Activated T-cell treated with anti-CD3 and anti-CD28 coated beads for 4 hours (primary cell): ENCODE measurements at places on chromosomes 12 and 14.
A peak's percentile ranks its signal among the peaks of the same experiment; 100 is the strongest.

DNA sequence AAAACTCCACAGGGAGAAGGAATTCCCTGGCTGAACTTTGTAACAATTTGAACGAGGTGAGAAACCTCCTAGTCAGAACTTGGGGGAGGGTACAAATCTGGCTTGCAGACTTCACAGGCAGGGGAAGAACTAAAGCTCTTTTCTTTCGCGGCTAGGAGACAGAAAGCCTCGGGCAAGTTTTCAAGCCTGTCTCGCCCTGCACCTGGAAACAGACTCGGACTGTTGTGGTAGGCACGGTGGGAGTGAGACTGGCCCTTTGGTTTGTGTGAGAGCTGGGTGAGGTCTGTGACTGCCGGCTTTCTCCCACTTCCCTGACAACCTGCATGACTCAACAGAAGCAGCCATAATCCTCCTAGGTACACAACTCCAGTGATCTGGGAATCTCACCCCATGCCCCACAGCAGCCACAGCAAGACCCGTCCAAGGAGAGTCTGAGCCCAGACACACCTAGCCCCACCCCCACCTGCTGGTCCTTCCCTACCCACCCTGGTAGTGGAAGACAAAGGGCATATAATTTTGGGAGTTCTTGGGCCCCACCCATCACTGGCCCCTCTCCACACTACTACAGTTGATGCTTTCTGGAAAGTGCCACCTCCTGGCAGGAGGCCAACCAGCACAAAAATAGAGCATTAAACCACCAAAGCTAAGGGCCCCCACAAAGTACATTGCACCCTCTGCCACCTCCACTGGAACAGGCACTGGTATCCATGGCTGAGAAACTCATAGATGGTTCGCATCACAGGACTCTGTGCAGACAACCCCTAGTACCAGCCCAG, 102.7 kb upstream of the ST8SIA1 start:
- DNase-seq: no peak

GRCh38 chr12:25995906-25996305, 37.4 kb downstream of the RASSF8 start:
- no peak for DNase-seq

- no peak for DNase-seq
These were observed 338.4 kb downstream of the ADAMTS20 start for GRCh38 chr12:43213608-43214007.

- no peak for DNase-seq
These were observed 11.1 kb upstream of the CLMN start for GRCh38 chr14:95330591-95331370.

GRCh38 chr14:95237121-95237957, 80.0 kb upstream of the DICER1 start:
- no peak for DNase-seq

GRCh38 chr12:14972816-14973215, at the start of gene PDE6H:
Gene PDE6H, plus strand, starts transcription at chr12:14973042. Its CDS starts 4,971 bp downstream, at chr12:14978013.
- DNase-seq: no peak

DNA sequence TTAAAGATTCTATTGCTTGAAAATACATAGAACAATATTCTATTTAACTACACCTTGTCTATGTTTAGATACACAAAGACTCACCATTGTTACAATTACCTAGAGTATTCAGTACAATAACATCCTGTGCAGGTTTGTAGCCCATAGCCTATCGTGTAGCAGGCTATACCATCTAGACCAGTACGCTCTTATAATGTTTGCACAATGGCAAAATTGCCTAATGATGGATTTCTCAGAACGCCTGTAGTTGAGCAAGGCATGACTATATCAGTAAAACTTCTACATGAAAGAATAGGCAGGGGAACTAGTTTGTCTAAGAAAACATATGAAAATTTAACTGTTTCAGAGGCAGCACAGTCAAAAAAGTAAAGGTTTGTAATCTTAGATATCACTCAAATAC, 375.9 kb downstream of the DAD1 start:
- DNase-seq: no peak

DNA sequence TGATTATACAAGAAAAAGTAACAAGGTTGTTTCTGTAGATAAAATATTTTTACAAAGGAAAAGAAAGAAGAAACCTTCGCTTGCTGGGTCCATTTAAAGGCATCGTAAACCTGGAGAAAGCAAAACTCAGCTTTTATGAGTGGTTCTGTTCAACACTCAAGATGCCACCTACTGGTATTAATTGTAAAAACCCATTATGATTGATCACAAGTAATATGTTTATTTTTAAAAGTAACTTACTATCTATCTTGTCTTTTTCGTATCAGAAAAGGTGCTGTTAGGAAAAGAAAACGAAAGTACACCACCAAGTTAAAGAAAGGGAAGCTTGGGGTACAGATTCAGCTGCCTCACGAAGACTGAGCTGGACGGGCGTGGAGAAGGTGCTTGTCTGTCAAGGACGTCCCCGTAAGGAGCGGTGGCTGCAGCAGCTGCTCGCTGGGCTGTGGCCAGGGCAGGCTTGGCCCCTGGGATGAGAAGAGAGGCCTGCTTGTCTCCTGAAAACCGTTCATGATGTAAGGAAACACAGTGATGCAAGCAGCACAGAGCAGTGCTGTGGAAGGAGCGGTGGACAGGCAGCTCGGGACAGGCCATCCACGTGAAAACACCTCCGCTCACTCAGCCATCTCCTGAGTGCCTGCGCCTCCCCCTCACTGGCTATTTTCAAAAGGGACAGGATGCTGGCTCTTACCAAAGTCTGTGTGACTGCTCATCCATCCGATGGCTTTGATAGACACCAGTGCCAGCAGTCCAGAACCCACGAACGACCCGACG, 25.0 kb downstream of the SLC15A4 start:
- DNase-seq: no peak

DNA sequence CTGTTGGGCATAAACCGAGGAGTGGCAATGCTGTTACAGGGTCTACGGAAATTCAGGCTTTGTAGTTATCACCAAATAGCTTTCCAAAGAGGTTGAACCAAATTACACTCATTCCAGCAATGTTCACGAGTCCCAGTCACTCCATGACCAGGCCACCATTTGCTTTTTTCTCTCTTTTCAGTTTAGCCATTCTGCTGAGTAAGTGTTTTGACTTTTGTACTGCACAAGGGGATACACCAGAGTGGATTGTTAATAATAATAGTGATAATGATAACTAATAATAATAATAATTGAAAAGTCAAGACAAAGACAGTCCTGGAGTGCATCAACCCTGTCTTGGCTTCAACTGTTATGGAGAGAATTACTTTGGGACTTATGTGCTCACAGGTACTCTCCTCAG, 343.5 kb downstream of the AACS start:
- no peak for DNase-seq

- DNase-seq: no peak
These were observed 127.7 kb upstream of the SFSWAP start for GRCh38 chr12:131583090-131583712.

- DNase-seq: no peak
These were observed 11.0 kb upstream of the MGP start for GRCh38 chr12:14896521-14897169.

GRCh38 chr12:108611884-108612415, 14.1 kb upstream of the TMEM119 start:
- peak; percentile 46 for DNase-seq

GRCh38 chr14:20667957-20668356, 16.4 kb upstream of the RNASE4 start:
- no peak for DNase-seq

DNA sequence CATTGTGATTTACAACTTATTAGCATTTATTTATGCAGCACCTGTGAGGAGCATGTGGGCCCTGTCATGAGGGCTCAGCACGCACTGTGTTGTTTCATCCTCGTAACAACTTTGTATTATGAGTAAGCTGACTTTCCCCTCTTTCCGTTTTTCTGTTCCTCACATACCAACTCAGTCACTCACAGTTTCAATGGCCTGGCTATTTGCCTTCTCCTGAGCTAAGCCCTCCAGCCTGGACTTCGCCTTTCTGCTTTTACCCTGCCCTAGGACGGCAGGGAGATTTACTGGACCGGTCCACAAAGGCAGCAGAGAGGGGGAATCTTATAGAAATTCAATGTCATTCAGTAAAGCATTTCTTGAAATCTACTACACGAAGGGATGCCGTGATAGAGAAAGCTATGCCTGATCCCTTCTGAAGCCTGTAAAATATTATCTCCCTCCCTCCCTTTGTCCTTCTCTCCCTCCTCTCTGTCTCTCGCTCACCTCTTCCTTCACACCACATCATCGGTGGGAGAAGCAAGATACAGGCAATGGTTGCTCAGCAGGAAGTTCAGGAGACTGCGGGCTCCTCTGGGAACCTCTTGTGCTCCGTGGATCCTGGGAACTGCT, 219.2 kb upstream of the TBX3 start:
- DNase-seq: no peak

DNA sequence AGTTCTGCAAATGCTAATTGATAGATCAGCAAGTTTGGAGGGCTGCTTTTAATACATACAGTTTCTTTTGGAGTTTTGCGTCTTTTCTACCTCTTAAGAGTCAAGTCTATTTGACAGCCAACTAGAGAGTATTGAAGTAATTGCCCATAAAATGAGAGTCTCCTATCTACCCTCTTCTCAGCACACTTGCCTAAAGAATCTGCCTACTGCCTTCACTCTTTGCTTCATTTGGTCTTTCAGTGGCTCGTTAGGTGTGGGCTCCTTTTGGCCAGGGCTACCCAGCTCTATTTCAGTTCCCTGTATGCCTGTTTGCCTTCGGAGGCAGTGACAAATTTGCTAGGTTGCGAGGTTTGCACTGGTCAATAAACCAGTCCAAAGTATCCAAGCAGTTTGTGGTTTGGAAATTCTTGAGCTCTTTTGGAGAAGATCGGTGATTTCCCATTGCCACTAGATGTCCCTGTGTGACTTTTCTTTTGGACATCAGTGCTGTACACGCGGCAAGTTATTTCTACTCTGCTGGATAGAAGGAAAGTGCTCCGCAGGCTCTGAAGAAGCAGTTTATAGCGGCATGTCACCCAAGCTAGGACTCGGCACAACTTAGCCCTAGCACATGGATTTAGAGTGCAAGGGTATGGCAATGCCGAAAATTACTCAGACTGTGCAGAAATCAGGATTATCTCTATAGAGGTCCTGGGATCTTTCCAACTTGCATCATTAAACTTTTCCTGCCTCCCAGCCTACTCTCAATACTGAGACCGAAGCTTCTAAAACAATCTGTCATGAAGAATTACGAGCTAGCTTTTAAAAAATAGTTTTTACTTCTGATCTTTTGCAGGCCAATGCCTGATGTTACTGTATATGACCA, 38.6 kb downstream of the MGST1 start:
- no peak for DNase-seq

- no peak for DNase-seq
These were observed 81.1 kb downstream of the NKX2-1 start for GRCh38 chr14:36438883-36439282.

- DNase-seq: no peak
These were observed 200.3 kb downstream of the KTN1 start for GRCh38 chr14:55780156-55780946.

DNA sequence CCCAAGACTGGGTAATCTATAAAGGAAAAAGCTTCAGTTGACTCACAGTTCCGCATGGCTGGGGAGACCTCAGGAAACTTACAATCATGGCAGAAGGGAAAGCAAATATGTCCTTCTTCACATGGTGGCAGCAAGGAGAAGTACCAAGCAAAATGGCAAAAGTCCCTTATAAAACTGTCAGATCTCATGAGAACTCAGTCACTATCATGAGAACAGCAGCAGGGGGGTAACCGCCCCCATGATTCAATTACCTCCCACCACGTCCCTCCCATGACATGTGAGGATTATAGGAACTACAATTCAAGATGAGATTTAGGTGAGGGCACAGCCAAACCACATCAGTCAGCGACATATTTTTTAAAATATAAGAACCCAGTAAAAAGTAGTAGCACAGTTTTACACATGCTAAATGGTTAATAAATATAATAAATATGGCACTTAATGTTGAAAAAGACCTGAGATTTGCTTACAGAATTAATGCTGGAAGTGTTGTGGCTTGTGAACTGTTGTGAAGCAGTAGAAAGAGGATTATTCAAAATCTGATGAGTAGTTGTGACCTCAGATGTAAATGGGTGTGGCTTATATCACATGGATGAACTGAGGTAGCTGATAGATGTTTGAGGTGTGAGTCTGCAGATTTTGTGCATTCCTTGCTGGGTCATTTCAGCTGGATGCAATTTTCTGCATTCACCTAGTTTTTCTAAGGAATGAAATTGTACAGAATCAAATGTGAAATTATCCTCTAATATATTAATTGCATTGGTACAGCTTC, 46.9 kb upstream of the CHPT1 start:
- DNase-seq: no peak

DNA sequence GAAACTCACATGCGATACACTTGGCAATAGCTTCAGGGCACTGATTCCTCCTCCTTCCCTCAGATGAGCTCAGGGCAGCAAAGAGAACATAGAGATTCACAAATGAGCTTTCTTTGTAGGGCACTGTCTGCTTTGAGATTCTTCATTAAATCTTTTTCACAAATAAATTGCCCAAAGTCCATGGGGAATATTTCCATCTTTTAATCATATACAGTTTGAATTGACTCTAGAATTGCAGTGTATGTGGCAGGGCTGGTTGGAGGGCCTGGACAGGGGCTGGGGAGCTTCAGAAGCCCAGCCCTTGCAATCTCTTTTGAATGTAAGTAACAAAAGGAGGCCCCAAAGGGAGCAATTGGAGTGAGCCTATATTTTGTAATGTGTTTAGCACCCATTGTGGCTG, 197.5 kb downstream of the NOVA1 start:
- no peak for DNase-seq

DNA sequence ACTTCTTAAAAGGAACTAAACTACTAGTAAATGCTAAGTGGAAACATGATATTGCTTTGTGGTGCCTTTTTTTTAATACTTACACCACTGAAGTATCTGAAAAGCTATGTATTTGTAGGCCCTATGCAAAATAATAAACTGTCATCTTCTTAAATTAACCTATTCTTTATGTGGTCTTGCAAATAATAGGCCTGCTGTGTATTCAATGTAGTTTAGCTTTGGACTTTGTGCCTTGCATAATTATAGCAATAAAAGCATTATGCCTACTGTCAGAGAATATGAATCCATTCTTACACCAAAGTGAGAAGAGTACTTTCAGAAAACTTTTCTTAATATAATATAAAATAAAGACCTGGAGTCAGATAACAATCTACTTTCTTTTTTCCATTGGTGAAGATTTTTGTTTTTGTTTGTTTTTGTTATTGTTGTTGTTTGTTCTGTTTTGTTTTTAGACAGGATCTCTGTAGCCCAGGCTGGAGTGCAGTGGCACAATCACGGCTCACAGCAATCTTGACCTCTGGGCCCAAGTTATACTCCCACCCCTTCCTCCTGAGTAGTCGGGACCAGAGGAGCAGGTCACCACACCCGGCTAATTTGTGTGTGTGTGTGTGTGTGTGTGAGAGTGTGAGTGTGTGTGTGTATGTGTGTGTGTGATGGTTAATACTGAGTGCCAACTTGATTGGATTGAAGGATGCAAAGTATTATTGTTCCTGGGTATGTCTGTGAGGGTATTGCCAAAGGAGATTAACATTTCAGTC, 213.8 kb downstream of the SLC6A15 start:
- no peak for DNase-seq

- no peak for DNase-seq
These were observed 340.2 kb downstream of the DIO2 start for GRCh38 chr14:79871136-79871535.

GRCh38 chr12:34400411-34400881, 378.1 kb downstream of the ALG10 start:
- no peak for DNase-seq
